Cardiac fibroblast (primary cell): ENCODE measurements at places on chromosomes 4 and X.

DNA sequence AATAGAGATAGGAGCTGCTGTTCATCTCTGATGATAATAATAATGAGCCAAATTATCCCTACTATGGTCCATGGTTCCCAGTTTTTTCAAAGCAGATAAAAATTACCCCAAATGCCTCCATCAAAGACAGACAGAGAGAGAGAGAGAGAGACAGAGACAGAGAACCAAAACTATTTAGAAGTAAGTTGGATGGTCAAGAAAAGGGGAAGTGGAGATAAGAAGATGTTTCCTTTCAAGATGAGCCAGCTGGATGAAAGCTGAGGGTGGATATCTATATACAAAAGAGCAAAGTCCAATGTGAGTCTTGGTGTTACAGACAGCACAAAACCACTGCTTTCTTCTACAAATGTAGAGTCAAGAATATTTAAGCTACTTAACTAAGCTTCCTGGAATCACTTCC lies 173.9 kb downstream of the GRIA3 start:
- no peak for DNase-seq

DNA sequence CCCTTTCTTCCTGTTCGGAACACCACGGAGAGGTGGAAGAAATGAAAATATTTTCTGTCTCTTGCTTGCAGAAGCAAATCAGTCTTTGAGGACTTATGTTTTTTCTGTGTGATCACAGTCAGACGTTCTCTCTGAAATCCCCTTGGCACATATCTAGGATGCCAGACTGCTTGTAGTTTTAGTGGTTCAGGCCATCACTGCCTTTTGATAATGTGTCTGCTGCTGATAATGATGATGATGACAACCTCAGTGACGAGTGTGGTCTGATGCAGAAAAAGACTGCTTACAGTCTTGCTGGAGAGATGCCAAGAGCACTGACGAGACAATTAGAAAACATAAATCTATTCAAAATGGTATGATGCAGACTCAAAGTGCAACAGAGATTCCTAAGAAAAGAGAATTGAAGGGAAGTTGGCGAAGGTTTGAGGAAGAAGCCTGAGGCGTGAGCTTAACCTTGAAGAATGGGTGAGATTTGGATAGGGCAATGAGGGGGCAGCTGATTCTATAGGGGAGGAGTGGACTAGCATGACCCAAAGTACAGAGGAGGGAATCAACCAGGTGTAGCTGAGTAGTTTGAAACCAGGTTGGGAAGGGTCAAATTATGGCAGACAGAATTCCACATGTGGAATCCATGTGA lies 7.9 kb downstream of the RAB33A start:
- DNase-seq: no peak

GRCh38 chr4:42362591-42362990 lies 34.7 kb upstream of the SHISA3 start:
- DNase-seq: no peak

- no peak for DNase-seq
These were observed 16.5 kb downstream of the APOOL start for GRCh38 chrX:85020216-85020615.

DNA sequence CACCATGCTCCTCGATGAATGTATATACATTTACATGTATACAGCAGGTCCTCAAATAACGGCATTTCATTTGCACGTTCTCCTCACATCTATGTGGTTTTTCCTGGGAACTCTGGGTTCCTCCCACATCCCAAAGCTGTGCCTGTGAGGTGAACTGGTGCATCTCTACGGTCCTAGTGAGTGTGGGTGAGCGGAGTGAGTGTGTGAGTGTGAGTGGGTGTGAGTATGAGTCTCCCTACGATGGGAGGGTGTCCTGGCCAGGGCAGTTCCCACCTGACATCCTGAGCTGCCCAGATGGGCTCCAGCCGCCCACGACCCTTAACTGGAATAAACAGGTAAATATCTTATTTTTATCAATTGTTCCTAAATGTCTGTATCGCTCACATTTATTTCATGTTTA lies 40.0 kb downstream of the ACSL1 start:
- no peak for DNase-seq

GRCh38 chr4:42627885-42628646 lies 28.8 kb downstream of the ATP8A1 start:
- peak; percentile 14 for DNase-seq

GRCh38 chrX:124981420-124981819 lies 338.3 kb upstream of the TEX13C start:
- no peak for DNase-seq

DNA sequence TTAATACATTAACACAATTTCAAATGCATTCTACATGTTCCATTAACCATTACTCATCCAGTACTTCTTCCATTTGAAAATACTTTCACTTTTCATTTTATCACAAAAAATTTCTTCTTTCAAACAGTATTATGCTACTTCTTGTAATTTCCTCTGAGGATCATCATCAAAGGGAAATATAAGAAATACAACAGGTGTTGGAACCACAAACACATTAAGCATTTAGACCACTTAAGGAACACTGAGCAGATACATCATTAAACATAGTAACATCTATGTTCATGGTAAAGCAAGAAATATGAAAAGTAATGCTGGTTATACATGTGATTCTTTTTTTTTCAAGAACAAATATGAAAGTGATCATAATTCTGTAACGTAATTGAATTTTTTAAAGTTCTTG lies 2207.0 kb downstream of the ARAP2 start:
- no peak for DNase-seq

DNA sequence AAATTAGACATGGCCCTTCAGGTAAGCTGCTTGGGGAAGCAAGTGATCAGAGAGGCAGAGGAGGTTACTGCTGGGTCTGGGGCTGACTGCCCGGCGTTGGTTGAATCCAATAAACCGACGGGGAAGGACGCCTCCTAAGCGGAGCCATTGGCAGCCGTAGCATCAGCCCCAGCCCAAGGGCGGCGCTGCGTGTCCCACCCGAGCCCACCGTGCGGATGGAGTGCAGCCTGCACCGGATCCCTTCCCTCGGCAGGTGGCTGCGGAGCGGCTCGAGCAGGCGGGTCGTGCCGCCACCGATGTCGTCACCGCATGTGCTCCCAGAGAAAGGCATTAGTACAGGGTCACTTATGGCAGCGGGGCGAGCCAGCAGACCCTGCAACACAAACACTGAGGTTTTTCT lies 82.1 kb downstream of the ALPK1 start:
- DNase-seq: no peak

GRCh38 chrX:64169988-64170387 lies 35.5 kb downstream of the AMER1 start:
- DNase-seq: no peak

DNA sequence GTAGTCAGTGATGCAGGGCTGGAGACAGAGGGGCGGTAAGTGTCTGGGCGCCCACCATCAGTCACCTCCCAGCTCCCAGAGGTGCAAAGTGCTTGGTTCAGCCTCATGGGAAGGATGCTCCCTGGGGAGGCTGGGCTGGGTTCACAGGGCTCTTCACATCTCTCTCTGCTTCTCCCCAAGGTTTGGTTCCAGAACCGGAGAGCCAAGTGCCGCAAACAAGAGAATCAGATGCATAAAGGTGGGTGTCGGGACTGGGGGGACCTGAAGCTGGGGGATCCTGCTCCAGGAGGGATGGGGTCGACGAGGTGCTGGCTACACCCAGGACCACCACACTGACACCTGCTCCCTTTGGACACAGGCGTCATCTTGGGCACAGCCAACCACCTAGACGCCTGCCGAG lies 10.1 kb downstream of the SHOX start:
- DNase-seq: no peak

- peak; percentile 16 for DNase-seq
These were observed 60.5 kb upstream of the SLC25A4 start for GRCh38 chr4:185082561-185082960.

DNA sequence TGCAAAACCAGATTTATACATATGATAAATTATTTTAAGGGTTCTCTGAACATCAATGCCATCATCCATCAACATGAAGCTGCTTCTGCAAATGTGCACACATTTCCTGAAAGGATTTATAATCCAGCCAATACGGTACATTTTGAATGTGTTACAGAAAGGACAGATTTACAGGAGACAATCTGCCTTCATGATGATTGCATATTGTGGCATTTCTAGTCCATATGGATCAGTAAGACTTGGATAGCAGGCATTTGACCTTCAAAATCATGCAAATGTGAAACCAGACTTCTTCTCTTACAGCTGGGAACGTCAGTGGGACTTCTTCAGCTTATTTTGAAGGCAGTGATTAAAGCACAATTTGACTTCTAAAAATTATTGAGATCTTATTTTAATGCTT lies 217.3 kb upstream of the GK2 start:
- DNase-seq: no peak

GRCh38 chr4:112706840-112707207 lies 69.9 kb downstream of the LARP7 start:
- no peak for DNase-seq

- DNase-seq: peak; percentile 95
These were observed at the start of gene FRG1 for GRCh38 chr4:189940178-189941004. Gene FRG1 (plus strand): TSS chr4:189940872. CDS start chr4:189941010, 138 bp downstream.
